ENCODE measurements at places on chromosomes 7 and 10. TPM values are rescaled to one million over a fixed set of nuclear protein-coding genes. Genes with fewer than 3 reads are reported as not detected.

DNA sequence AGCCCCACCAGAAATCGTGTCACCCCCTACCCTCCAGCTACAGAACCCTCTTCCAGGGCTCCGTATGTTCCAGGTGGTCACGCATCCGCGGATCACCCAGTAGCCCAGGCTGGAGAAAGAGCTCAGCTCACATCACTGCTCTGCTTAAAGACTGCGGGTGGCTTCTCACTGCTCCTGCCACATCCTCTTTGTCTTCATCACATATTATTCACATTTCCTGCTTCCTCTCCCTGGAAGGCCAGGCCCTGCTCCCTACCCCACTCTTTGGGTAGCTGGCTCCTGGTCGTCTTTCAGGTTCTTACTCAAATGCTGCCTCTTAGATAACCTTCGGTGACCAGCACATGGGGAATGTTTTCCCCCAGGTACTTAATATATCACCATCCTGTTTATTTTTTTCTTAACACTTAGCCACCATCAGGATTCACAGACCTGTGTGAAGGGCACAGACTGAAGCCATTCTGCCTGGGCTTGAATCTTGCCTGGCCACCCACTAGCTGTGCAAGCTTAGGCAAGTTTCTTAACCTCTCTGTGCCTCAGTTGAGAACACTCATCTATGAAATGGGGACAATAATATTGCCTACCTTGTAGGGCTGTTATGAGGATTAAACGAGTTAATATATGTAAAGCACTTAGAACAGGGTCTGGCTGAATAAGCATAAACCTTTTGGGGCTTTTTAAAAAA lies 307.8 kb downstream of the PRPF18 start:
- H3K36me3 ChIP-seq, result no peaks in the 10 kb centered on the region
- peaks cover 4% of the 10 kb centered on the region for H3K4me1 ChIP-seq
- no peaks in the 10 kb centered on the region for H3K27me3 ChIP-seq
- no peak overlapping the region for H3K27ac ChIP-seq

DNA sequence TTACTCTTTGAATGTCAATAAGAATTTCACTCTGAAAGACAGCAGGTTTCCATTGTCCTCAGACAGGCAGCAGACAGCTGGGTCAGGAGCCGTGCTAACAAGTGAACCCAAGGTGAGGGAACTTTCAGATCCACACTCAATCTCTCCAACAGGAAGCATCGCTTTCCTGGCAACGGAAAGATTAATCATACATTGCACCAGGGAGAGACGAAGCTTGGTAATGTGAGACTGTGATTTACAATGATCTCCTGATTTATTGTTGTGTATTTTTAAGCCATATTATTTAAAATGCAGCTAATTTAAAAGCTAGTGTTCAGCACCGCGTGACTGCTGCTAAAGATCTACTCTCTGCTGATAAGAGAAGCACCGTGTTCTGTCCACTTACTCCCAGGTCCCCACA lies 17.5 kb upstream of the NOM1 start:
- no peak for DNase-seq
- no peaks in the 10 kb centered on the region for H3K36me3 ChIP-seq
- H3K4me1 ChIP-seq, result no peaks in the 10 kb centered on the region
- H3K4me3 ChIP-seq, result no peak overlapping the region

DNA sequence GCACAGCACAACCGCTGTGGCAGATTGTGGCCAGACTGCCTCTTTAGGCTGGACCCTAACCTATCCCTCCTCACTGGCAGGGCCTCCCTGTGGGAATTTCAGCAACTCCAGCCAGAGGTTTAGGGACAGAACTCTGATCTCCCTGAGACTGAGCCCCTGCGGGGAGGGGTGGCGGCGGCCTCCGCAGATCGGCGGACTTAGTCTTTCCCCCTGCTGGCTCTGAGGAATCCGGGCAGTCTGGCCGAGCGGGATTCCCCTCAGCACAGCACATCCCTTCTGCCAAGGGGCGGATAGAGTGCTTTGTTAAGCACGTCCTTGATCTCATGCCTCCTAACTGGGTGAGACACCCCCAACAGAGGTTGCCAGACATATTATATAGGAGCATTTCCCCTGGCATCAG lies 224.2 kb upstream of the NPY start:
- no peaks in the 10 kb centered on the region for H3K4me1 ChIP-seq
- no peaks in the 10 kb centered on the region for H3K36me3 ChIP-seq
- peak; percentile 35 for DNase-seq
- H3K4me3 ChIP-seq, result no peak overlapping the region

- H3K4me3 ChIP-seq, result no peak overlapping the region
- no peaks in the 10 kb centered on the region for H3K36me3 ChIP-seq
- no peaks in the 10 kb centered on the region for H3K27me3 ChIP-seq
These were observed 17.5 kb downstream of the KCNMA1 start for GRCh38 chr10:77619964-77620703.

- H3K4me3 ChIP-seq, result no peak overlapping the region
- no peaks in the 10 kb centered on the region for H3K27me3 ChIP-seq
- no peak overlapping the region for H3K27ac ChIP-seq
- no peak for DNase-seq
These were observed 357.2 kb downstream of the LRMDA start for GRCh38 chr10:75788394-75789205.

- no peak overlapping the region for H3K27ac ChIP-seq
- no peak for DNase-seq
- H3K36me3 ChIP-seq, result peaks cover 13% of the 10 kb centered on the region
- no peak overlapping the region for H3K4me3 ChIP-seq
These were observed 349.2 kb upstream of the PRKCQ start for GRCh38 chr10:6929148-6929830.

DNA sequence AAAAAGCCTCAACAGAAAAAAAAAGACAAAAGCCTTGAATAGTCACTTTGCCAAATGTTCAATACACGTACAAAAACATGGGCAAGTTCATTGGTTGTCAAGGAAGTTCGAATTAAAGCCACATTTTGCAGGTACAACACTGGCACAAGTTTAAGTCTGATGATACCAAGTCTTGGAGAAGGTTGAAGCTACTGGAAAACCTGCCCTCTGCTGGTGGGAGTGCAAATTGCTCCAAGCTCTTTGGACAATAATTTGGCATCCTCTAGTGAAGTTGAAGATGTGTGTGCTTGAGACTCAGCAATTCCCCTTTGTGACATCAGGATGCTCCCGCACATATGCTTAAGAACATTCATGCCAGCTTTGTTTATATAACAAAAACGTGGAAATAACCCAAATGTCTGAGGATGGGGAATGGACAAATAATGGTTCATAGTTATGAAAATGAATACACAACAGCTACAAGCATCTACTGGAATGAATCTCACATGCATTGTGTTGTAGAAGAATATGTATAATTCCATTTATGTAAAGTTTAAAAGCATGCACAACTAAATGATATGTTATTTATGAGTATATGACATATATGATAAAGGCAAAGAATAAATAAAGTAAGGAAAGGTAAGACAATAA lies 120.0 kb upstream of the PLPP4 start:
- H3K27me3 ChIP-seq, result no peaks in the 10 kb centered on the region
- peak; percentile 67 for DNase-seq
- H3K4me3 ChIP-seq, result no peak overlapping the region
- H3K4me1 ChIP-seq, result no peaks in the 10 kb centered on the region
- H3K27ac ChIP-seq, result no peak overlapping the region

- no peak overlapping the region for H3K27ac ChIP-seq
- peaks cover 2% of the 10 kb centered on the region for H3K4me1 ChIP-seq
- DNase-seq, result no peak
- no peaks in the 10 kb centered on the region for H3K27me3 ChIP-seq
- H3K36me3 ChIP-seq, result peaks cover 5% of the 10 kb centered on the region
These were observed 15.5 kb downstream of the ZNF487 start for GRCh38 chr10:43452356-43452914.

The PLA2G12B gene
- total RNA-seq, result not detected

The CALML3 gene
- total RNA-seq, result not detected

The CYP2C8 gene
- total RNA-seq, result not detected
